DMS153 (cell line): ENCODE measurements at places on chromosomes 2 and 18.

- no peak for DNase-seq
Measured at GRCh38 chr2:52933878-52934277, 833.7 kb upstream of the CHAC2 start.

- no peak for DNase-seq
Measured at GRCh38 chr2:189164746-189165145, 14.8 kb downstream of the COL5A2 start.

DNA sequence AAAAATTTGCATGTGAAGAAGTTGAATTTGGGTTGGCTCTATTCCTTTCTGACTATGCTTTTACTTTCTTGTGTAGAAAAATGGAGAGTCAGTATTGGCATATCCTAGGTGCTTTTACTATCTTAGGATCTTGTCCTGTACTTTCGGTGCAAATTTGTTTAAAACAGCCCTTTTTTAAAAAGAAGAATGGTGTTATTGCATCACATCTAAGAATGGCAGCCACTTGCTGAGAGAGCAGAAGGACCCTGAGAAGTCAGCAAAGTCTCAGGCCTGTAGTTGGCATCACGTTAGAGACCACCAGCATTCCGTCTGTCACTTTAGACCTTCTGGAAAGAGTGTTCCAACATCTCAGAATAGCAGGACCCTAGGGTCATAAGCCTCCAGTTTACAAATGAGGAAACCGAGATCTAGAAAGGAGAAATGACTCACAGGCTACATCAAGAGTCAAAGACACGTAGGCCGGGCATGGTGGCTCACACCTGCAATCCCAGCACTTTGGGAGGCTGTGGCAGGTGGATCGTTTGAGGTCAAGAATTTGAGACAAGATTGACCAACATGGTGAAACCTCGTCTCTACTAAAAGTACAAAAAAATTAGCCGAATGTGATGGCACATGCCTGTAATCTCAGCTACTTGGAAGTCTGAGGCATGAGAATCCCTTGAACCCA is 42.5 kb downstream of the SPATS2L start:
- DNase-seq: no peak

GRCh38 chr2:73877071-73877802 is 15.6 kb upstream of the ACTG2 start:
- peak; percentile 57 for DNase-seq

DNA sequence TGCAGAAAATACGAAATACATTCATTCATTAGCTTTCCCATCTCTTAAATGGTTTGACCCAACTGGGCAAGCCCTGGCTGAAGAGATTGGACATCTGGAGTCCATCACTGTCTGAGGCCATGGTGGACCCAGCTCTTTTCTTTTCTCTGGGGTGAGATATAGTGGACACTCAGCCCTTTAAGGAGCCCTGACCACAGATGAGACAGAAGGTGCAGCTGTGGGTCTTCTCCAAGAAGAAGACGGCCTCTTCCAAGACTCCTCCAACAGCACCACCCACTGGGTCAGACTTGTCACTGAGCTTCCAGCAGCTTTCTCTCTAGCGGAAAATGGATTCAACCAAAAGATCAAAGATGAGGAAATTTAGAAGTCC is 27.2 kb downstream of the TWIST2 start:
- DNase-seq: no peak

DNA sequence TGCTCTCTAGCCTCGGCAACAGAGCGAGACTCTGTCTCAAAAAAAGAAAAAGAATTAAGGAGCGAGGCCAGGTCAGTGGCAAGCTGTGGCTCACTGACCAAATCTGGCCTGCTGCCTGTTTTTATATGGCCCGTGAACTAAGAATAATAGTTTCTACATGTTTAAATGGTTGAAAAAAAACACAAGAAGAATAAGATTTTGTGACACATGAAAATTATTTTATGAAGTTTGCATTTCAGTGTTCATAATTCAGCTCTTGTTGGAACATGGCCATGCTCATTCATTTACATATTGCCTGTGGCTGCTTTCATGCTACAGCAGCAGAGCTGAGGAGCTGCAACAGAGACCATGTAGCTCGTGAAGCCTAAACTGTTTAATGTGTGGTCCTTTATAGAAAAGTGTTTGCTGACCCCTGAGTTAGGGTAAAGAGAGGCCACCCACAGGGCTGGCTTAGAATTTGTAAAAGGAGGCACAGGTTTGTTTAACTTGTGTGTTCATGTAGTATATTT is 59.5 kb downstream of the MFSD6 start:
- DNase-seq: peak; percentile 30

GRCh38 chr2:58976375-58977071 is 735.4 kb upstream of the FANCL start:
- peak; percentile 27 for DNase-seq

GRCh38 chr2:101063352-101064124 is 61.4 kb downstream of the RPL31 start:
- DNase-seq: no peak
